ENCODE measurements at places on chromosomes 4 and X.
A peak's percentile ranks its signal among the peaks of the same experiment; 100 is the strongest.

- no peak for DNase-seq
These were observed 42.4 kb downstream of the MSX1 start for GRCh38 chr4:4901877-4902276.

DNA sequence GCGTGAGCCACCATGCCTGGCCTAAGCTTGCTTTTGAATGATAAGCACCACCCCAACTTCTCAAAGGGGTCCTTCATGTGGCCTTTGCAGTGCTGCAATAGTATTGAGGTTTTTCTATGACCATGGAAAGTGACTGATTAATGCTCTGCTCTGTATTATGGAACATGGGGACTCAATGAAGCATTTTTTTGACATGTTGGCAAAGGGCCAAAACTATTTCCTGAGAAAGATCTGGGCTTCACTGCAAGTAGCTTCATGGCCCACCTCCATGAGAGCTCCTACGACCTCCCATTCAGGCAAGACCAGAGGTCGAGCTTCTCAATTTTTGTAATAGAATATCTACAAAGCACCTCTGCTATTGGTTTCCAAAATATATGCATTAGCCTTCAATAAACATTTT lies 16.7 kb upstream of the SEPTIN6 start:
- DNase-seq, result no peak

GRCh38 chr4:48467442-48467841 lies 15.7 kb upstream of the SLC10A4 start:
- no peak for DNase-seq

DNA sequence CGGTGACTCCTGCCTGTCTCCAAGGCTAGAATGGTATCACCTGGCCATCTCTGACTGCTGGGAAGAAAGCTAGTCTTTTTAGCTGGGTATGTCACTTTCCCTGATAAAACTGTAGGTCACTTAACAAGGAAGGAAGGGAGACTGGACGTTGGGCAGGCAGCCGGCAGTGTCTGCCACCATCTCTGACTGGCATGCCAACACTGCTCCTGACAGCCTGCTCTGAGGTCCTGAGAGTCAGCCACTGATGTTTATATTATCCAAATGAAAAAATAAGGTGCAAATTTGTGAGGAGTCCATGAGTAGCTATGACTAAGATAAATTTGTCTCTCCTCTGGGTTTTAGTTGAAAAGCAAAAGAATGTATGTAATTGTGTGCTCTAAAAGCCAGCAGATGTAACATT lies 77.2 kb downstream of the SNX25 start:
- no peak for DNase-seq

- DNase-seq, result no peak
These were observed 14.6 kb downstream of the RBBP7 start for GRCh38 chrX:16855363-16856075.

DNA sequence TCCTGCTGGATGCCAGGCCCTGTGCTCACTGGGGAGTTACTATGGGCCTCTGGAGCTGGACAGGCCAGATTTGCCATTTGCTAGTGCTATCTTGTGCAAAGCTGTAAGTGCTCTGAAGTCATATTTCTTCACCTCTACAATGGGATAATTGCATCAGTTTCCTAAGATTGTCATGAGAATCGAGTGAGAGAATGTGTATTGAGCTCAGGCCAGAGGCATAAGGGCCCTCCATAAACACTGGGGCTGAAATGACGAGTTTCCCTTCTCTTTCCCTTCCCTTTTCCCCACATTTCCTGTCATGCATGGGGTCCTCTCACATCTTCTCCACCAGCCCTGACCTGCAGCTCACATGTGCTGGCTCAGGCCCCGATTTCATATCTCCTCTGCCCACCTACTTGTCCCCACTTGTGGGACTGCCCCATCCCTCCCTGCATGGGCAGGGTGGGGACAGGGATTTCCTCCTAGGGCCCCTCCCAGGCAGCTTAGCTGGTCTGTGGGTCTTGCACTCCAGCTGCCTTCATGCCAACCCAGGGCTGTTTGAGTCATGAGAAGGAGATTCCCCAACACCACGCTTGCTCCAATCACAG lies 358.8 kb downstream of the MID1IP1 start:
- no peak for DNase-seq

GRCh38 chr4:158333820-158334219 lies 123.5 kb downstream of the TMEM144 start:
- no peak for DNase-seq

- no peak for DNase-seq
These were observed 999 bp upstream of the CTBP1 start for GRCh38 chr4:1249731-1250526.

- no peak for DNase-seq
These were observed 57.0 kb upstream of the MSN start for GRCh38 chrX:65610481-65610880.

DNA sequence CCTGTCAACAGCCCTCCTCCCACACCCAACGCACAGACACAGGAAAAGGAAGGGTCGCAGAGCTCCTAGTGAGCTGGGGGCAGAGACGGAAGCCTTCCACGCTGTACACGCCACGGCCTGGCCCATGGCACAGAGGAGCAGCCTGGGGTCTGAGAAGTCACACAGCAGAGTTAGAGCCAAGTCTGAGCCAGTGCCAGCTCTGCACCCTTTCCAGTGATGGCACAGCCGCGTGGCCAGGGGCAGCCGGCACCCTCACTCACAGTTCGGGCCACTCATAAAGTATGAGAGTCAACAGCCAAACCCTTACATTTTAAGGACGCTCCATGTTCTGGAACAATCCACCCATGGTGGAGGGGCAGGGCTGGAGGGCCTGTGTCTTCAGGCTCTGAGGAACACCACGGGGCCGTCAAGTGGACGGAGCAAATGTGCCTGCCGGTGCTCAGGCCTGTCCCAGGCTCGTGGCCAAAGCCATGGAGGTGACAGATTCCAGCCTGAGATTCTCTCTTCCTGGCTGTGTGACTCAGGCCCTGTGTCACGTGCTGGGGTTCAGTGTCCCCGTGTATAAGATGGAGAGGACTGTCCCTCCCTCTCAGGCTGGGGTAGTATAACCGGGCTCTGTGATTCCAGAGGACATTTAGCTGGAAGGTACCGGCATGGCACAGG lies 91.2 kb downstream of the ABLIM2 start:
- DNase-seq, result no peak

- DNase-seq, result no peak
These were observed 138.5 kb upstream of the ZIC3 start for GRCh38 chrX:137427426-137427778.

GRCh38 chr4:86967073-86967472 lies 32.3 kb downstream of the AFF1 start:
- DNase-seq, result no peak

DNA sequence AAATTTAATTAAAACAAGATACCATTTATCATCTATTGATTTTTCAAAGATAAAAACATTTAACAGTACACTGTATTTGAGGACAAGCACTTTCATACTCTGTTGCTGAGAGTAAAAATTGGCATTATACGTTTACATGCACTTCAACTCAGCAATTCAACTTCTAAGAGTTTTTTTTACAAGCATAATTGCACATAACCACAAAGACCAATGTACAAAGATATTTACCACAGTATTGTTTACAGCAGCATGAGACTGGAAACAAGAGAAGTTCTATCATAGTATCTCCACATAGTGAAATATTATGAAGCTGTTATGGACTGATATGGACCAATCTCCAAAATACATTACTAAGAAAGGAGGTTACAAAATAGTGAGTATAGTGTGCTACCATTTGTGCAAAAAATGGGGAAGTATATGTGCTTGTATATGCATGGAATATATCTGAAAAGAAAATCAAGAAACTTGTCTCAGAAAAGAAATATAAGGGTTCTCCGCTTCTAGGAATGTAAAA lies 10.9 kb downstream of the GAB3 start:
- DNase-seq, result no peak

DNA sequence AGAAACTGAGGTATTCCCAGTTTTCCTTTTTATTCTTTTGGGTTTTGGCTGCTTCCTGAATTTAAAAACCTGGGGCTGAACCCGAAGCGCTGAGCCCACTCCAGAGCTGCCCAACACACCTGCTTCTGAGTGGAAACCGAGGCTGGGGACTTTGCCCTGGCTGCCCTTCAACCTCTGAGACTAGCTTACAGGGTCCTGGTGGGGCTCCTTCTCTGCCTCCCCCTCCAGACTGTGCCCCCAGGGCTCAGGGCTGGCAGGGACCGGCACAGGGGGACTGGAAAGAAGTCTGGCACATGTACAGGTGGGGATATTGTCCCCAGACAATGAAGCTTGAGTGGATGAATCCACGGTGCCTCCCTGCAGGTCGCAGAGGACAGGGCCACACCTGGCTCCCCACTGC lies 240.4 kb upstream of the PSAPL1 start:
- DNase-seq, result no peak

DNA sequence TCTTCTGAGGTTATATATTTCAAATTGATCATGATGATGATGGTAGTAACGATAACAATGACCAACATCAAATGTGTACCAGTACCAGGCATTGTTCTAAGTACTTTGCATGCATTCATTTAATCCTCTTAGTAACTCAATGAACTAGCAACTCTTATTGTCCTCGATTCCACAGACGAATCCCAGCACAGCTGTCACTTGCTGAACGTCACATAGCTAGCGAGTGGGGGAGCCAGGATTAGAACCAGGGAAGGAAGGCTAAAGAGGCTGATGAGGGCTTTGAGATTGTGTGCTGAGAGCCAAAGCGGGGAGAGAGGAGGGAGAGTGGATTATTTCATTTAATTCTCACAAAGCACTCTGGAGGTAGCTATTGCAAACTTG lies 103.6 kb downstream of the PHOX2B start:
- no peak for DNase-seq

- no peak for DNase-seq
These were observed 331.1 kb downstream of the GPAT3 start for GRCh38 chr4:83866834-83867621.

- DNase-seq, result no peak
These were observed 33.3 kb upstream of the CXCL6 start for GRCh38 chr4:73803213-73803612.

DNA sequence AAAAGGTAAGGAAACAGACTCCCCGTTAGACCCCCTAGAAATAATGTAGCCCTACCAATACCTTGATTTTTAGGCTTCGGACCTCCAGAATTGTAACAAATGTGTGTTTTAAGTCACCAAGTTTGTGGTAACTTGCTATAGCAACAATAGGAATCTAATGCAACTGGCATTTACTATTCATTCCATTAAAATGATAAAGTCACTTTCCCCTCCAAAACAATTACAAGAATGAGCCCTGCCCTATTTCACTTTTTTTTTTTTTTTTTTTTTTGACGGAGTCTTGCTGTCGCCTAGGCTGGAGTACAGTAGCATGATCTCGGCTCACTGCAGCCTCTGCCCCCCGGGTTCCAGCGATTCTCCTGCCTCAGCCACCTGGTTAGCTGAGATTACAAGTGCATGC lies 3.5 kb upstream of the DDX60L start:
- no peak for DNase-seq

- DNase-seq, result no peak
These were observed 51.7 kb downstream of the PPARGC1A start for GRCh38 chr4:23838131-23838530.

- DNase-seq, result no peak
These were observed 8.7 kb downstream of the CITED1 start for GRCh38 chrX:72296991-72297390.

DNA sequence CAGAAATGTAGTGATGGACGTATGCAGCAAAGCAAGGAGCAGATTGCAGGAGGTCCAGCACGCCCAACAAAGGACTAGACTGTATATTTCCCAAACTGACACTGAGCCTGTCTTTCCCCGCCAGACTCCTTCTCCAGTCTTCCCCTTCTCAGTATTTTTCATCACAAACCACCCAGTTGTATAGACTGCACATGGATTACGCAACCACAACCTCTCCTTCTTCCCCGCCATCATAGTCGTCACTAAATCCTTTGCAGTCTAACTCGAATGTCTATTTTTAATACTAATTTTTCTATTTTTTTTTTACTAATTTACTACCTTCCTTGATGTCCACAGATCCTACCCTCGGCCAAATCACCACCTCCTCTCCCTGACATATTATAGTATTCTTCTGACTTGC lies 105.4 kb downstream of the MTNR1A start:
- DNase-seq, result no peak

- no peak for DNase-seq
These were observed 71.0 kb downstream of the GPAT3 start for GRCh38 chr4:83606898-83607297.

- peak; percentile 78 for DNase-seq
These were observed 14.7 kb upstream of the PDE6B start for GRCh38 chr4:610411-611261.

GRCh38 chr4:93658443-93658842 lies 170.1 kb upstream of the ATOH1 start:
- DNase-seq, result no peak

GRCh38 chrX:124238268-124238667 lies 94.2 kb upstream of the TEX13D start:
- no peak for DNase-seq

- DNase-seq, result no peak
These were observed 56.2 kb downstream of the CD99L2 start for GRCh38 chrX:150842198-150842685.

DNA sequence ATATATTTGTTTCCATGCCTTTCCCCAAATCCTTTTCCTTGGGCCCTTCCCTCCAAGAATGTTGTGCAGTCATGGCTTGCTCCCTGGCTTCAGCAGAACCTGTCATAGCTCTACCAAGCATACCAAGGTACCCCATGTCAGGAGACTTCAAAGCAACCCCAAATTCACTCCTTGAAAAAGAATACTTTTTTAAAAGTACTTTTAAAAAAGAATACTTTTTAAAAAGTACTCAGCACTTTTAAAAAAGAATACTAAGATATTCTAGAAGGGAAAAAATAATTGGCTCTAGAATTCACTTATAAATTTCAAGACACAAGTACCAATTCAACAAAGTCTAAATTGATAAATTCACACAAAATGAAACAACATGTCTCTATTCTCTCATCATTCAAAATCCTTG lies 76.0 kb downstream of the NR3C2 start:
- no peak for DNase-seq

GRCh38 chrX:71958281-71958675 lies 47.6 kb downstream of the NHSL2 start:
- DNase-seq, result no peak

- DNase-seq, result no peak
These were observed 106.0 kb downstream of the GPR143 start for GRCh38 chrX:9659571-9660195.

- peak; percentile 36 for DNase-seq
These were observed at the start of gene NKX3-2 for GRCh38 chr4:13543839-13544605. Gene NKX3-2, minus strand, starts transcription at chr4:13544508. Its CDS starts 94 bp downstream, at chr4:13544414.

DNA sequence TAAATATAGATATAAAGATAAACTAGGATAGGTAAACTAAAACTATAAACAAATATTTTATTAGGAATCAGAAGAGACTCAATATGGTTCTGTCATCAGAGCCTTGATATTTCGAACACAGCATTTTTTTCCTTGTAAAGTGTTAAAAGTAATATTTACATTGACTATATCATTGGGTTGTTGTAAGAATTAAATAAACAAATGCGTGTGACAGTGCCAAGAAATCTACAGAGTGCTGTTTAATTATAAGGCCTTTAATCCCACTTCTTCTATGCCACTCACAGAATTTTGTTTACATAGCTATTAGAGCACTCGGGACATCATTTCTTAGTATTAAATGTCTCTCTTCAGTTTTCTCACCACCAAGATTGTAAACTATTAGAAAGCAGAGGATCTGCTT lies 807.4 kb downstream of the FSTL5 start:
- no peak for DNase-seq

DNA sequence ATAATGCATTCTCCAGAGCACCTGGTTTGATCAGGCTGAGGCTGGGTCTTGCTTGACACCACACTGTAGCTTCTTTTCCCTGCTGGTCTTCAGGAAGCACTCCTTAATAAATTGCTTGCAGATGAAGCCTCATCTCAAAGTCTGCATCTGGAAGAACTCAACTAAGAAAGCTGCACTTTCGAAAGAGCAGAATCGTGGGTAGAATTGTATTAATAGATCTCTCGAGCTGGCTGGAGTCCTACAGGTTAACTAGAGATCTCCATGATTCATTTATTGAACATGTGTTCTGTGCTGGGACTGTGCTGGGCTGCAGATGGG lies 152.7 kb downstream of the STK32B start:
- no peak for DNase-seq
